ENCODE measurements at places on chromosomes 3 and 15.

DNA sequence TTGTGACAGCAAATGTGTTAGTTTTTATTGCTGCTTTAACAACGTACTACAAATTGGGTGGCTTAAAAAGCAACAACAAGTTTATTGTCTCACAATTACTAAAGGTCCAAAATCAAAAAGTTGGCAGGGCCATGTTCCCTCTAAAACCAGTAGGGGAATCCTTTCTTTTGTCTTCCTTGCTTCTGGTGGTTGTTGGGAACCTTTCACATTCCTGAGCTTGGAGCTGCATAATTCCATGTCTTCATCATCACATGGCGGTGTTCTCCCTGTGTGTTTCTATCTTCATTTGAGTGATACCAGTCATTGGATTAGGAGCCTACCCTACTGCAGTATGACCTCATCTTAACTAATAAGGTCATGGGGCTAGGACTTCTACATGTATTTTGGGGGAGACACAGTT, 7.4 kb downstream of the SPRED1 start:
- no peak for DNase-seq

DNA sequence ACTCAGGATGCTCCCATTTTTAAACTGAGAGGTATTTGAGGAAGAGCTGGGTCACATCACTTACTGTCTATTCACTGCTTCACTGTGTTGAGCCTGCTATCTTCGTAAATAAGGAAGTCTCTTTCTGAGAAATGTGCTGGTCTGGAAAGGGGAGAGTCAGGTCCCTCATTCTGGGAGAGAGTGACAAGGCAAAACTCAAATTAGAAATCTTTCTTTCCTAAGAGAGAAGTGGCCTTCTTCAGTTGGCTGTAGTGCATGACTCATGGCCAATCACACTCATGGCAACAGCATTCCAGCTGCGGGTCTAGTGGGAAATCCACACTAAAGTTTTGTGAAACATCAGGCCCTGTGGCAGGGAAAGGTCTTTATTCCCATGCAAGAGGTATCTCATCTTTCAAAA, 11.5 kb upstream of the TIMP4 start:
- no peak for DNase-seq

- DNase-seq, result no peak
Measured at GRCh38 chr15:66855041-66855440, 153.0 kb downstream of the SMAD6 start.

- DNase-seq, result no peak
Measured at GRCh38 chr3:52094571-52095485, 38.5 kb upstream of the DUSP7 start.

GRCh38 chr3:9888540-9888939, 1.9 kb upstream of the JAGN1 start:
- no peak for DNase-seq

DNA sequence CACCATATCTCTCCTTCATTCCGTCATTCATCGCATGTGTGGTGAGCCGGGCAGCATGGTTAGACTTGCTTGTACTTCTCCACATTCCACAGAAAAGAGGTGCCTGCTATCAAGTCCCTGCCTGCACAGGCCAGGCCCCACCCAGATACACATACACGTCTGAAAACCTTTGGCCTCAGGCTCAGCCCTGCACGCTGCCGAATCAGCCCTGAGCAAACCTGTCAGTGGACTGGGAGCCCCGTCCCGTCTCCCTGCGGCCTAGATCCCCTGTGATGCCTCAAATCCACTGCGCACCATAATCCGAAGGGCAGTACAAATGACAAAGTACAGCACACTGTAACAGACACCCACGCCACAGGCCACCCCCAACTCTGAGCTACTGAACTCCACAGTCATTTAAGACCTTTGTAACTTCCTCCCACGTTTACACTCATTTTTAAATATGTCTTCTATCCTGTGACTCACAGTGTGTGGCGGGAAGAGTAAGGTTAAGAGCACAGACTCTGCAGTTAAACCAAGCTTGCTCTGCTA, 67.1 kb downstream of the MB21D2 start:
- no peak for DNase-seq

GRCh38 chr3:47978386-47978785, 37.8 kb downstream of the MAP4 start:
- no peak for DNase-seq

DNA sequence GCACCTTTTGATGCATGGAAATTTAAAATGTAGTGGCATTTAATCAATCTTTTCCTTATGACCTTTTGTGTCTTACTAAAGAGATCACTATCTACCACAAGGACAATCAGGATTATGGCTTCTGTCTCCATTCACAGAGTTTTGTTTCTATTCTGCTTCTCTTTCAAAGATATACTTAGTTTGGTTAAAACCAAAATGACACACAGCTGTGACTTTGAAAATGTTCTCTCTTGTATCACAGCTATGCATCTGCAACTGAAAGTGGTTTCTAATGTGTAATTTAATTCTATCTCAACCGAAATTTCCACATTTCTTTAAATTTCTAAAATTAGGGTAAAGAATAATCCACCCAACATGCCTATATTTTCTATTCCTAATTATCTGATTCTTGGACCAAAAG, 27.7 kb downstream of the HLTF start:
- DNase-seq, result no peak

- DNase-seq, result no peak
Measured at GRCh38 chr3:5298453-5298852, 110.9 kb downstream of the EDEM1 start.

DNA sequence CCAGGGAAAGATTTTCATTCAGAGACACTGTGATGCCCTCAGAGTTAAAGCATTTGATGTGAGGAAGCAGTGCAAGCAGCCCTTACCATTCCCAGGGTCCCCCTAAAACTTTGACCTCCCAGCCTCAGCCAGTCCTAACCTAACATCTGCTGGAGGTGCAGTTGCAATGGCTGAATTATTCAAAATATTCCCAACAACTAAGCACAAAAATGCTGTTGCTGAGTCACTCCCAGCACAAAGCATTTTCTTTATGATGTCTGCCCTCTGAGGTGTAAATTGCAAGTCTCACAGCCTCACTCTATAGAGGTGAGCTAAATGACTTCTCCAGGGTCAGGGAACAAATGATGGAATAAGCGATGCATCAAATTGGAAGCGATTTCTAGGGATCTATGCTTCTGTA, 6.4 kb upstream of the REC114 start:
- DNase-seq, result no peak

Data from NCI-H1417 (cell line).